ENCODE measurements at places on chromosomes 1 and 21.

DNA sequence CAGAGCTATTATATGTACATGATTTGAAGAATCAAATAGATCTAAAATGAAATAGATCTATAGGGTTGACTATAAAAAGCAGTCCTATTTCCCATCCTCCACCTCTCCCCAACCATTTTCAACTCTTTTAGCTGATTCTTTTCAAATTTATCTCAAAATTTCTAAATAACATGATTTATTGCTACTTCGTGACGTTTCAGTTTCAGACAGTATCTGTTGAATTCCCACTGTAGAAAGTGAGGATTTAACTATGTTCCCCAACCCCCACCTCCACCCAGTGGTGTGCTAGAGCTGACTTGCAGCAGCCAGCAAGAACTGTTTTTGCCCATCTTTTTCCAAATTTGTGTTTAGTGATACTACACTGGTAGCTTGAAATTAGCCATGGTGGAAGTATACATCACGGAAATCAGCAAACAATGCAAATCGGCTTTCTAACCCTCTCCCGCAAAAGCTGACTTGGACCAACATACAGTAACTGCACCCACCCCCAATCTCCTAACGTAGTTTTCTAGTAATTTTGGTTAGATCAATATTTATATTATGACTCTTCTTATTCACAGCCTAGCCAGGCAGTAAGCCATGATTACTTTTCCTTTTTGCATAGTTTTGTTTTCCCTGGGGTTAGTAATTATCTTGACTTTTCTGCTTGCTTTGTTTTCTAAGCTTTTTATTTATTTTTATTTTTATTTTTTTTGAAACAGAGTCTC is 10.9 kb downstream of the SEMA4A start:
- DNase-seq = no peak

DNA sequence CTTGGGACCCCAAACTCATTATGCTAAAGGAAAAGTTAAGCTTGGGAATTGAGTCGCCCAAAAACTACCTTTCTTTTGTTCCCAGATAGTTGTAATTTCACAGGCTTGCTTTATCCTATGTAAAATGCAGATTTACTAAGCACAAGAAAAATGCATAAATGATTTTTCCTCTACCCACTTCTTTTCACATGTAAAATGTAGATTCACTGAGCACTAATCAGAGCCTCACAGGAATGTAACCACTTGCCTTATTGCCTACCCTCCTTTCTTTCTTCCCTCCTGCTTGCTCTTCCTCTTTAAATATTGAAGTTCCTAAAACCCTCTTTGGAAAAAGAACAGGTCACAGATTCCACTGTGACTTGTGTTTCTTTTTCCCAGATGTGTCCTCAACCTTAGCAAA is 18.3 kb downstream of the CAPN8 start:
- DNase-seq = no peak

- no peak for DNase-seq
Observed at GRCh38 chr1:182264185-182264584, 127.4 kb downstream of the GLUL start.

DNA sequence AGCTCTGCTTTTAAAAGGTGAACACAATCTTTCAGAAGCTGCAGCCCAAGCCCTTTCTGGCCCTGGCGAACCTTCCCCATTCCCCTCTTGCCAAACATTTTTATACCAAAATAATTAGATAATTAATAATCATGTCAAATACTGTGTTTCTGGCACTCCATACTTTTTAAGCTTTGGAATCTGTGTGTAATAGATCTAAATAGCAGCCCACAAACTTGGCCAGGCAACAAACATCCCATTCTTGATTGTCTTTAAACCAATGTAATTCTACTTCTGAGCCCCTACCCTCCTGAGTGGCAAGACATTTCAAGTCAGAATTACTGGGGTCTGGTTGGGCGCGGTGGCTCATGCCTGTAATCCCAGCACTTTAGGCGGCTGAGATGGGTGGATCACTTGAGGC is 137.7 kb downstream of the NAV1 start:
- DNase-seq = no peak

DNA sequence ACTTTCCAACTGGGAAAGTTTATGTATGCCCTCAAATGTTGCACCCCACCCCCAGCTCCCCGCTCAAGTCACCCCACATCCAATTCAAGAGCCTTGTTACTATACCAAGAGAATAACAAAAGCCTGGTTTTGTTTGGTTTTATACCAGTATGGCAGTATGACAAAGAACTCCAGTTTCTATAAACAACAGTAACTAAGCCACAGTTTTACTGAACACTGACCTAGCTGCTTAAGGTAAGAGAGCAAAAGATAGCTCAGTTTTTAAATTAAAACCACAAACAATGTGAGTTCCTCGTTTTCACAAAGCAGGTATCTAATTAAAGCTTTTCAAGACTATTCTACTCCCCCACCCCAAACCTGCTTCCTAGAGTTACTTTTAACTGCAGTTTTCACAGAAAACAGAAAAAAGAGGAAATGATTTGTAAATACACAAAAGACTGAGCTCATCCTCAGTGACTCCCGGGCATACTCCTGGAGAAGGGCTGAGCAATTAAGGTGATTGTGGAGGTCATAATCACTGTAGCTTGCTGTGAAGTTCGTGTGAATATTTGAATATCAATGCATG is 59.3 kb upstream of the LHX8 start:
- DNase-seq = no peak

- no peak for DNase-seq
Observed at GRCh38 chr1:46940307-46940706, 969 bp downstream of the CYP4A11 start.

DNA sequence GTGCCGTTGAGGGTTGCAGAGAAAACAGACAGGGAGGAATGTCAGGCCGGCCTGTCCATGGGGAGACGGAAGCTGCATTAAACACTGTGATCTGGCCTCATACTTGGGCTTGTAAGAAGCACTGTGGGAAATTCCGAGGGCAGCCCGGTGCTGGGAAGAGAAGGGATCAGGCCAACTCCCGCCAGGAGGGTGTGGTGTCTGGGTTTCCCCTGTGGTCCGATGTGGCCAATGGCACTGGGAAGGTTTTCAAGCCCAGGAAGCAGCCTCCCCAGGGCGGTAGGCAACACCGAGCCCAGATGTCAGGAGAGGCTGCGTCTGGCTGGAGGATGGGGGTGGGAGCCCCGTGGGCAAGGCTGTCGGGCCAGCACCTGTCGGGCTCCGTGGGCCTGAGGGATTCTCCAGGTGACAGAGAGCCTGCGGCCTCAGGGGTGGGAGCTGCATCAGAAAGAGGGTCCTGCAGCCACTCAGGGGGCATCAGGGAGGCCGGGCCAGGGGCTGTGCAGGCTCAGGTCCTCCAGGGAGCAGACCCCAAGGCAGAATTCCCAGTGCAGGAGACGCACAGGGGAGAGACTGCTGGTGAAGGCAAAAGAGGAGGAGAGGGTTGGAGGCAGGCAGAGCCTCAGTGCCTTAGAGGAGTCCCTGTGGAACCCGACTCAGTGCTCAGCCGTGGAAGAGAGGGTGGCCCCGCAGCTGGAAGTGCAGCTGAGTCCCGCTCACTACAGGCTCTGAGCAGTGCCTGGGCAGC is 8.4 kb downstream of the UBASH3A start:
- DNase-seq = no peak

GRCh38 chr1:170064821-170065220 is 9.7 kb downstream of the KIFAP3 start:
- DNase-seq = no peak

DNA sequence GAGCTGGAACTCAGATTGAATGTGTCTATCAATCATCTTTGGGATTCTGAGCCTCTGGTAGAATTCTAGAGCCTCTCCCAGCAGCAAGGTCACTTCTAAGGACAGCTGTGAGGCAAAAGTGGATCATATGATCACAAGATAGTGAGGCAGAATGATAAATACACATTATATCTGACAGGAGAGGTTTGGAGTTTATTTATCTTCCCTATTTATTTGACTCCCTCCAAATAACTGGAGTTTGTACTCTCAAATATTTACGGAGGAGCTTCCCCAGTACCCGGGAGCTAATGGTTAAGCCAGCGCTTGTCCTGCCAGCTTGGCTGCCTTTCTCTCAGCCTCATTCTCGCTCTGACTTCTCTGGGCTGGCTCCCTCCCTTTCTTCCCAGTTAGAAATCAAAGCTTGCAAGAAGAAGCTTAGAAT is 2.3 kb downstream of the HMGCS2 start:
- DNase-seq = no peak

- DNase-seq = no peak
Observed at GRCh38 chr1:117568999-117569398, 36.8 kb upstream of the TENT5C start.

GRCh38 chr1:61169634-61170033 is 87.3 kb downstream of the NFIA start:
- DNase-seq = no peak

DNA sequence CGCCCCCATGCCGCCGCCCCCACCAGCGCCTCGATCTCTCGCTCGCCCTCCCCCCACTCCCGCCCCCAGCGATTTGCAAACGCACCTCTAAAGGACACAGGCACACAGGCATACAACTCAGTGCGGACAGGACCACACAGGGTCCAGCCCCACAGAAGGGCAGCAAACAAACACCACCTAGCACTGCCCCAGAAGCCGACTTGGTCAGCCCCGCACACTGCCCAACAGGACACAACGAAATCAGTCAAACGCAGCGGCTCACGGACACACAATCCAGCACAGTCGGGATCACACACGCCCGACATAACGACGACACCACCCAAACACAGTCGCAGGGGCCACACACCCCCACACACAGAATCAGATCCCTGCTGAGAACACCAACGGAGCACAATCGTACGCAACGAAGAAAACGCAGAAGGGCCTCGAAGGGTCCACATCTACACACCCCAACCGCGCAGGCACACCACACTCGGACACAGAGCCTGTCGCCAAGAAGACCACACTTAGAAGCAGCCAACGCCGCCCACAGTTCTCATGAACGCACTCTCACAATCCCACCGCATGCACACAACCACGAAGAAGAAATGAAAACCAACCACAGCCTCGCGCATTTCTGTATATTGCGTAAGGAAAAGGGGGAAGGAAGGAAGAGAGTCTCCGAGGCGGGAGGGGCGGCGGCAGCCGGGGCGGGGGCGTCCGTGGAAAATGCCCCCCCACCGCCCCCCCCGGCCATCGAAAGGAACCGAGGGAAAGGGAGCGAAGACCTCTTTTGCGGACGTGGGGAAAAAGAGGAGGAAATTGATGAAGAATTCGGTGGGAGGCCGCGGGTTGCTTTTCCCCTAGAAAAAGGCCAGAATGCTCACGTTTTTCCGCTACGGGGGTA is 481 bp downstream of the TAL1 start:
- DNase-seq = no peak

Data from activated CD4-positive, CD25-positive, alpha-beta regulatory T cell (primary cell).